ENCODE measurements at places on chromosomes 4 and X. TPM values are rescaled to one million over a fixed set of nuclear protein-coding genes. Genes with fewer than 3 reads are reported as not detected.

STPG2 gene
- not detected for total RNA-seq

SLC9B1 gene
- total RNA-seq, result 0.87 TPM

VCX2 gene
- total RNA-seq, result not detected

FAM9A gene
- total RNA-seq, result not detected
